Tongue (tissue), 3 donors: ENCODE measurements at places on chromosomes 11 and 22. TPM values are rescaled to one million over a fixed set of nuclear protein-coding genes. Genes with fewer than 3 reads are reported as not detected.

DNA sequence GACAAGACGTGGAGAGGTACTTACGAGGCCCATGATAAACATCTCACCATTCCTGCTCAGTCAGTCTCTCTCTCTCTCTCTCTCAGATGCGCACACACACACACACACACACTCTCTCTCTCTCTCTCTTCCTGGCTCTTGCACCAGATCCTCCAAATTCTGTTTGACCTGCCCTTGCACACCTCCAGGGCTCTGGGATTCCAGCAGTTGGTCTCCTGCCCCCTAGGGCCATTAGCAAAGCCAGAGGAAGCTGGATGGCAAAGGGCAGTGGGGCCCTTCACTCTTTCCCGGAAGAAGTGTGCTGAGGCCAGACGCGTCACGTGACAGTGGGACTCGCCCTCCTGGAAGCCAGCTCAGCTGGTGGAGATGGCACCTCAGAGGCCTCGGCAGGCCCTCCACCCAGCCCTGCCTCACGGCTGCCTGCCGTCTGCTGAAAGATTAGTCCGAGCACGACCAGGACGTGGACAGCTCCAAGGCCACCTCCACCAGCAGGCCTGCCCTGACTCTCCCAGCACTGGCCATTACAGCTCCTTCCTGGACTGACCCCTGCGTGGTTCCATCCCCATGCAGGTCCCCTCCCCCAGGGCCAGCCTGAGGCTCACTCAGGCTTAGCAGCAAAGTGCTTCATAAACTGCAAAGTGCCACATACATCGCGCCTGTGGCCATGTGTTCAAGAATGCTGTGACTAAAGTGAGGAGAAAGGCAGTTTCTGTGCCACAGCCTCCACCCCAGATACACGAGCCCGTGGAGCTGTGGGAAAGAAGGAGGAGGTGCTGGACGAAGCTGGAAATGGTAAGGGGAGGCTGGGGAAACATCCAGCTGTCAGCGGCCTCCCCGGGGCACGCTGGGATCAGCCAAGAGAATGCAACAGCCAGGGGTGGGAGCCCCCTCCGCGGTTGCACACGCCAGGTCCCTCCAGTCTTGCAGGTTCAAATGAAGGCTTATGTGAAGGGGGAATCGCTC is 3.7 kb downstream of the PDGFB start:
- peak; percentile 70 for DNase-seq

DNA sequence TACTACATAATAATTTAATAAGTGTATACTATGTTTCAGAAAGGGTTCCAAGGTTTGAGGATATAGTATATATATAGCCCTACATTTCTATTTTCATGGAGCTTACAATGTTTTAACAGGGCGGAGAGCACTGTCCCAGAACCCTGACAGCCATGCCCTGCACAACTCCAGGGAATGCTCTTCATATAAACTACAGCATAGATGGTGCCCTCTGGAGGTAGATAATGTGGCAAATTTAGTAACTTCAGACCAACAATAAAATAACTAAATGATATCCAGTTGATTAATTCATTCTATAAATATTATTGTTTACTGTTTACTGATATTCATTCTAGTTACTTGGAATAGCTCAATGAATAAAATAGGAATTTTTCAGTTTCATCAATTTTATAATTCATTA is 693.7 kb upstream of the CCDC179 start:
- no peak for DNase-seq

TMEM184B gene
- 34.3 TPM for total RNA-seq

GRCh38 chr22:35552196-35552842 is 11.7 kb downstream of the RASD2 start:
- DNase-seq, result peak; percentile 87

GRCh38 chr11:2846056-2846455 is 39.5 kb downstream of the CDKN1C start:
- no peak for DNase-seq

OR8G1 gene
- not detected for total RNA-seq

GRCh38 chr11:7524462-7525235 is 10.8 kb downstream of the PPFIBP2 start:
- DNase-seq, result peak; percentile 48

GRCh38 chr11:3340025-3340424 is 38.9 kb downstream of the ZNF195 start:
- DNase-seq, result no peak

NPTXR gene
- 12.3 TPM for total RNA-seq

DNA sequence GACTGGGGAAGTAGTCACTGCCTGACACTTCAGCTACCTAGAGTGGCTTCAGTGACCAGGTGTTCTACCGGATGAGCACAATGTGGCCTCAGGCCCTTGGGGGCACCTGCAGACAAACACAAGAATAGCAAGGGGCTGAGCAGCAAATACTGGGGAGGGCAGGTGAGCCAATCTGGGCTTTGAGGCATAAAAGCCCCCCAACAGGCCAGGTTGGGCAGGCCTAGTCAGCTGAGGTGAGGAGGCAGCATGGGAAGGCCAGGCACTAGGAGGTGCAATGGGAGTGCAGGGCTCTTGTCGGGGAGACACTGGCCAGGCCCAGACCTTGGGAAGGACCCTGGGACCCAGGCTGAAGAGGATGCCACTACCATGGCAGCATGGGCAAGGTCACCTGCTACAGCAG is 9.0 kb downstream of the UFD1 start:
- DNase-seq, result no peak

MYBPC3 gene
- total RNA-seq, result not detected

DNA sequence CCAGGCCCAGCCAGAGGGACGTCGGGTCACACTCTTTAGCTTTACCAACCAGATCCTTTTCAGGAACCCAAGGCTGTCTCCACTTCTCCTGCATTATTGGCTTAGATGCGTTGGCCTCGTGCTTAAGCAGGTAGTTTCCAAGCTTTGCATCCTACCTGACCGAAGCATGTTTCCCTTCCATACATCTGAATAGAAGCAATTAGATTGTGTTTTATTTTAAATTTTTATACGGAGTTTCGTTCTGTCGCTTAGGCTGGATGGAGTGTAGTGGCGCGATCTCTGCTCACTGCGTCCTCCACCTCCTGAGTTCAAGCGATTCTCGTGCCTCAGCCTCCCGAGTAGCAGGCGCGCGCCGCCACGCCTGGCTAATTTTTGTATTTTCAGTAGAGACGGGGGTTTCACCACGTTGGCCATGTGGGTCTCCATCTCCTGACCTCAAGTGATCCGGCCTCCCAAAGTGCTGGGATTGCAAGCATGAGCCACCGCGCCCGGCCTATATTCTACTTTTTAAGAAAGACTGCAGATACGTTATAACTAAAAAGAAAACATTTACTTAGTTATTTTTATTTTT is 677 bp downstream of the DYNC2H1 start:
- DNase-seq, result no peak

IGF2 gene
- 1,514 TPM for total RNA-seq

DERL3 gene
- total RNA-seq, result 0.10 TPM

DNA sequence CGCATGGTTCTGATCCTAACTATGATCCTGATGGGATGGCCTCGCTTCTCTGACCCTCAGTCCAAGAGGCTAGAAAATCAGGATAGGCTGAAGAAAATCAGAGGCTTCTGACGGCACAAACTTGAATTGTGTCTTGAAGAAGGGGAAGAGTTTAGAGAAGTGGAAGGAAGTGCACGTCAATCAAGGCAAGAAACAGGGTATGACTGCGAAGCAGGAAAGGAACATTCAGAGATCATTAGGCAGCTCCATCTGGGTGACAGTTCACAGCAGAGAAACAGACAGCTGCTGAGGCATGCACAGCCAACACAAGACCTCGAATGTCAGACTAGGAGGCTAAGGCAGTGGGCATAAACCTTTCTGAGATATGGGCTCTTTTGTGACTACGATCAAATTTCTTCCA is 29.3 kb downstream of the CLPB start:
- no peak for DNase-seq

- DNase-seq, result no peak
Observed at GRCh38 chr11:60064111-60064510, 7.6 kb downstream of the MS4A3 start.

KRTAP5-8 gene
- total RNA-seq, result not detected

- DNase-seq, result peak; percentile 57
Observed at GRCh38 chr11:11426226-11426952, 73.3 kb upstream of the CSNK2A3 start.

GRCh38 chr11:121766991-121767390 is 314.2 kb upstream of the SORL1-AS1 start:
- no peak for DNase-seq

CTSW gene
- 0.82 TPM for total RNA-seq

RAG2 gene
- 0.21 TPM for total RNA-seq

DNA sequence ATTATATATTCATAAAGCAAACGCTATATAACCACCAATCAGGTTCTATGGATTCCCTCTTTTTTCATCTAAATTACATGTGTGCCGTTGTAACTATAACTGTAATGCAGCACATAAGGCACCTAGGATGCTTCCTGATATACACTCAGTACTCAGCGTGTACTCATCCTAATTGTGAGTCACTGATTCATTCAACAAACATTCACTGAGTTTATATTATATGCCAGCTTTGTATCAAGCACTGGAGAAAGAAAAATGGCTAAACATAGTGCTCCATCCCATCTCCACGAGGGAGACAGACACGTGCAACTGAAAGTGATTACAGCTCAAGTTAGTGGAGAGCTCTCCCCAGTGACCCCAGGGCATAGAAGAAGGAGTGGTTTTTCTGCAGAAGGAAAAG is 49.9 kb upstream of the SYN3 start:
- no peak for DNase-seq

DNA sequence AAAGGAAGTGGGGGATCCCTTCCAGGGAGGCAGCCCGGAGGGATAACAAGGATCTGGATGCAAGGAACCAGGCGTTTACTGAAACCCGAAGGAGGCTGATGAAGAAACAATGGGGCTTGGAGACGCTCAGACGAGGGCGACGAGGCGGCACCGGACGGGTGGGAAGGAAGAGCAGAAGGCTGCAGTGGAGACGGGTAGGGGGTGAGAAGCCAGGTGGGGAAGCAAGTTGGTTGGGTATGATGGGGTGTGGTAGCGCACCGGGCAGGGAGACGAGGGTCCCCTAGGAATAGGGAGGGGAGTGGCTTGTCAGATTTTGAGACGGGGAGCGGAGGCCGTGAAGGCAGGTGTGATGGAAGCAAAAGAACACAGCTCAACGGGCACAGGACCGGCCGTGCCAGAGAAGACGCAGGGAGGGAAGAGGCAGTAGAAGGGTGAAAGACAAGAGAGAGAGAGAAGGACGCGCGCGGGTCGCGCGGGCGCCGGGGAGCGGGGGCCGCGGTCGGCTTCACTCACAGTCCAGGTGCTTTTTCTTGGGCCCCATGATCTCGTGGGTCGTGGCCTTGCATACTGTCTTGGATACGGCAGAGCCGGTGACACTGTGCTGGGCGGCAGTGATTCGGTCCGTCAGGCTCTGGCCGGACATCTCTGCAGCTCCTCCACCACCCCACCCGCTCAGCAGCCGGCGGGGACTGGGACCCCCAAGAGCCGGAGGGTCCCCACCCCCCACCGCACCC is 579 bp downstream of the PICALM start:
- DNase-seq, result peak; percentile 66

IRAG1 gene
- total RNA-seq, result 6.5 TPM

MMP3 gene
- total RNA-seq, result 0.10 TPM

- no peak for DNase-seq
Observed at GRCh38 chr22:35054064-35054463, 11.9 kb upstream of the ISX start.

PHLDA2 gene
- 1.9 TPM for total RNA-seq

GRCh38 chr22:26534874-26535602 is 22.8 kb upstream of the TFIP11 start:
- DNase-seq, result peak; percentile 17

MGAT3 gene
- 2.9 TPM for total RNA-seq

DNA sequence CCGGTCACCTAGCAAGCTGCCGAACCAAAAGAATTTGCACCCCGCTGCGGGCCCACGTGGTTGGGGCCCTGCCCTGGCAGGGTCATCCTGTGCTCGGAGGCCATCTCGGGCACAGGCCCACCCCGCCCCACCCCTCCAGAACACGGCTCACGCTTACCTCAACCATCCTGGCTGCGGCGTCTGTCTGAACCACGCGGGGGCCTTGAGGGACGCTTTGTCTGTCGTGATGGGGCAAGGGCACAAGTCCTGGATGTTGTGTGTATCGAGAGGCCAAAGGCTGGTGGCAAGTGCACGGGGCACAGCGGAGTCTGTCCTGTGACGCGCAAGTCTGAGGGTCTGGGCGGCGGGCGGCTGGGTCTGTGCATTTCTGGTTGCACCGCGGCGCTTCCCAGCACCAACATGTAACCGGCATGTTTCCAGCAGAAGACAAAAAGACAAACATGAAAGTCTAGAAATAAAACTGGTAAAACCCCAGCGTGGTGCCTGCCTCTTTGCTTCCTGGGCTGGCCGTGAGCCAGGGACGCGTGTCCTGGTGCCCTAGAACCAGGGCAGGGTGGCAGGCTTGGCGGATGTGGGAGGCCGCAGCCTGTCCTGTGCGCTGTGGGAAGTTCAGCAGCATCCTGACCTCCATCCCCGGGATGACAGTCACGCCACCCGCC is 13.2 kb downstream of the CCND1 start:
- no peak for DNase-seq

- DNase-seq, result no peak
Observed at GRCh38 chr11:65131895-65132237, 2.5 kb downstream of the SYVN1 start.

GRCh38 chr11:112156956-112157766 is 6.7 kb downstream of the IL18 start:
- no peak for DNase-seq

GRCh38 chr11:58787903-58788302 is 56.2 kb upstream of the GLYAT start:
- DNase-seq, result no peak

LDHAL6A gene
- total RNA-seq, result not detected

TRIM6 gene
- 6.5 TPM for total RNA-seq

FOLR1 gene
- 1.6 TPM for total RNA-seq

C11orf65 gene
- total RNA-seq, result 2.5 TPM

DNA sequence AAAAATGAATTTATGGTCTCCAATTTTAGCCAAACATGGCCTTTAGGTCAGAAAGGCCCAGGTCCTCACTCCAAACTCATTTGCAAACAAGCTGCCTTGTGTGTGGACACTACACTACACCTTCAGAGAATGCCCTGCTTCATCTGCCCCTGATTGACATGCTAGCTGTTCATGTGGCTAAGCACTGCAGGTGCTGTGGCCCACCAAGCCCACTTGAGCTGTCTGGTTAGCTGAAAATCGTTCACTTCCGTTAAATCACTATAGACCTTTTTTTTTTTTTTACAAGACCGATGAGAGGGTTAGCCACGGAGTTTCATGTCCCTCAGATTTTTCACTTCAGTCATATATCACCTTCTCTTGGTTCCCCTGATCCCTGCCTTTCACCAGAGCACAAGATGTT is 39.3 kb downstream of the NF2 start:
- no peak for DNase-seq

ZNF214 gene
- 3.7 TPM for total RNA-seq

FHIP1B gene
- 19.3 TPM for total RNA-seq

FOLR3 gene
- total RNA-seq, result not detected

RPS3 gene
- 1,332 TPM for total RNA-seq

DNA sequence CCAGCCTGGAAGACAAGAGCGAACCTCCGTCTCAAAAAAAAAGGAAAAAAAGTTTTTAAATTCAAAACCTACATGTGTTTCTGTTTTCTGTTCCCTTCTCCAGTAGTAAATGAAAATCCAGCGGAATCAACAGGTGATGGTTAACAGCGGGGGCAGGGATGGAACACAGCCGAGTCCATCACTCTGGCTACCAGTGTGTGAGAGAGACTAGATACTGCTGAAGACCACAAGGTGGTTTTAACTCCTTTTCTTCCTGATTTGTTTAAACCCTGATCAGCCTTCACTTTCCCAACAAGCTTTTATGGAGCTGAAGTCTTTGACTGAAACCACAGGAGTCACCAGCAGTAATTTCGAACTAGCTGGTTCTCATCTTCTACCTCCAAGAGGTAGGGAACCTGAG is 3.6 kb upstream of the ARHGAP32 start:
- no peak for DNase-seq

GRCh38 chr22:45006964-45007390 is 2.8 kb downstream of the PHF21B start:
- DNase-seq, result peak; percentile 67

CADM1 gene
- total RNA-seq, result 53.1 TPM
